ENCODE measurements at places on chromosomes 16 and 17. TPM values are rescaled to one million over a fixed set of nuclear protein-coding genes. Genes with fewer than 3 reads are reported as not detected.

DNA sequence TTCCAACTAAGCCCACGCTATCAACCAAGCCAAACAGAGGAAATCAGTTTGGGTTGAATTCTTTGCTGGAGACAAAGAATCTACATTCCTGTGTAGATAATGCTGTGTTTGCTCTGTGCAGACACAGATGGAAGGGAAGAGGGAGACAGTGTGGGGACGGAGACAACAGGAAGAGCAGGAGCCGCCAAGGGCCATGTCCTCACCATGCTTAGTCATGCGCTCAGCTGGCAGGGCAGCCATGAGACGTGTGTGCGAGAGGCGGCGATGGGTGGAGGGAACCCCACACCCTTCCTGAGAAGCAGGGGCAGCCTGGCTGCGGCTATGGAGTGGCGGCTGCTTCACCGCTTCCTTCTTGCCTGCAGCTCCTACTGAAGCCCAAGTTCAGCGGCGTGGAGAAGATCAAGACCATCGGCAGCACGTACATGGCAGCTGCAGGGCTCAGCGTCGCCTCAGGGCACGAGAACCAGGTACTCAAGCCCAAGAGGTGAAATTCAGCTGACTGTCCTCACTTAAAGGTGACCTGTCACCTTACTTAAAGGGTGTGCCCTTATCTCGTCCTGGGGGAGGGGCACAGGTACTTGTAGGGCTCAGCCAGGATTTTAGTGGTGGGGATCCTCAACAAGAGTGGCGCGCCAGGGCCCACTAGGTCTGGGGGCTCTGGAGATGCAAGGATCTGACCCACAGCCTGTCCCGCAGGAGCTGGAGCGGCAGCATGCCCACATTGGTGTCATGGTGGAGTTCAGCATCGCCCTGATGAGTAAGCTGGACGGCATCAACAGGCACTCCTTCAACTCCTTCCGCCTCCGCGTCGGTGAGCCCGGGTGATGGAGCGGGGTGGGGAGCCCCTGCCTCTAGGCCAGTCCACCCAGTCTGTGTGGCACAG, 47.5 kb downstream of the ADCY7 start:
- peaks cover 4% of the 10 kb centered on the region for H3K27me3 ChIP-seq
- DNase-seq: no peak
- peaks cover 18% of the 10 kb centered on the region for H3K36me3 ChIP-seq
- no peak overlapping the region for H3K4me3 ChIP-seq
- H3K4me1 ChIP-seq: peaks cover 6% of the 10 kb centered on the region

- H3K36me3 ChIP-seq: no peaks in the 10 kb centered on the region
- no peak for DNase-seq
- no peak overlapping the region for H3K4me3 ChIP-seq
- peaks cover 31% of the 10 kb centered on the region for H3K4me1 ChIP-seq
These were observed 63.3 kb upstream of the HLF start for GRCh38 chr17:55201308-55201932.

DNA sequence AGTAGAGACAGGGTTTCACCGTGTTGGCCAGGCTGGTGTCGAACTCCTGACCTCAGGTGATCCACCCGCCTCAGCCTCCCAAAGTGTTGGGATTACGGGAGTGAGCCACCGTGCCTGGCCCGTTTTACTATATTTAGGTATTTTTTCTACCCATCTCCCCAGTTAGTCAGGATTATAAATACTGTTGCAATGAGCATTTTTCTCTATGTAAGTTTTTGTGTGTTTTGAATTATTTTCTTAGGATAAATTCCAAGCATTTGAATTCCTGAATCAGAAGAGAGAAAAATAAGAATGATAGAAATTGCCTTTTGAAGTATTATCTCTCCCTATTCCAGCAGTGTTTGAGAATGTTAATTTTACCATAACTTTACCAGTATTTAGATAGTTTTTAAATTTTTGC, 36.6 kb downstream of the KIAA0513 start:
- peaks cover 6% of the 10 kb centered on the region for H3K36me3 ChIP-seq
- no peak for DNase-seq
- no peak overlapping the region for H3K27ac ChIP-seq
- no peaks in the 10 kb centered on the region for H3K4me1 ChIP-seq

- no peaks in the 10 kb centered on the region for H3K36me3 ChIP-seq
- peaks cover 4% of the 10 kb centered on the region for H3K27me3 ChIP-seq
- peaks cover 32% of the 10 kb centered on the region for H3K4me1 ChIP-seq
These were observed 65.2 kb downstream of the ARSG start for GRCh38 chr17:68356520-68356919.

DNA sequence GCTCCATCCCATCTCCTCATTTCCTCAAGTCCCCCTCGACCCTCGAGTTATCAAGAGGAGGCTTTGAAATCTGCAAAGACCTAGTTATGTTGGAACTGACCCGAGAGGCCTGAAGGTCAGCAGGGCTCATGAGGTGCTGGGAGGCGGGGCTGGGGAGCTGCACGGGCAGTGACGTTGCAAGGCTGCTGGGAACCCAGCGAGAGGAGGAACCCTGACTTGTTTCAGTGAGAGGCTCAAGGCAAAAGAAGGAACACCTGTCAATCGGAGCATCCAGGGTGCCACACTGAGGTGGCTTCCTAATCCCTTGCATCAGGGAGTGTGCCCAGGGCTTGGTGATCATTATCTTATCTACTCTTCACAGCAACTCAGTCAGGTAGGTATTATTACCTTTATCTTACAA, 86.9 kb downstream of the CDH11 start:
- no peak overlapping the region for H3K27ac ChIP-seq
- peaks cover 4% of the 10 kb centered on the region for H3K27me3 ChIP-seq
- H3K36me3 ChIP-seq: peaks cover 30% of the 10 kb centered on the region

- no peak overlapping the region for H3K4me3 ChIP-seq
- H3K4me1 ChIP-seq: peaks cover 48% of the 10 kb centered on the region
- H3K27ac ChIP-seq: peak overlapping the region; percentile 78
- DNase-seq: no peak
- H3K27me3 ChIP-seq: peaks cover 11% of the 10 kb centered on the region
- peaks cover 5% of the 10 kb centered on the region for H3K36me3 ChIP-seq
These were observed 6.4 kb upstream of the CCDC57 start for GRCh38 chr17:82219083-82219482.

DNA sequence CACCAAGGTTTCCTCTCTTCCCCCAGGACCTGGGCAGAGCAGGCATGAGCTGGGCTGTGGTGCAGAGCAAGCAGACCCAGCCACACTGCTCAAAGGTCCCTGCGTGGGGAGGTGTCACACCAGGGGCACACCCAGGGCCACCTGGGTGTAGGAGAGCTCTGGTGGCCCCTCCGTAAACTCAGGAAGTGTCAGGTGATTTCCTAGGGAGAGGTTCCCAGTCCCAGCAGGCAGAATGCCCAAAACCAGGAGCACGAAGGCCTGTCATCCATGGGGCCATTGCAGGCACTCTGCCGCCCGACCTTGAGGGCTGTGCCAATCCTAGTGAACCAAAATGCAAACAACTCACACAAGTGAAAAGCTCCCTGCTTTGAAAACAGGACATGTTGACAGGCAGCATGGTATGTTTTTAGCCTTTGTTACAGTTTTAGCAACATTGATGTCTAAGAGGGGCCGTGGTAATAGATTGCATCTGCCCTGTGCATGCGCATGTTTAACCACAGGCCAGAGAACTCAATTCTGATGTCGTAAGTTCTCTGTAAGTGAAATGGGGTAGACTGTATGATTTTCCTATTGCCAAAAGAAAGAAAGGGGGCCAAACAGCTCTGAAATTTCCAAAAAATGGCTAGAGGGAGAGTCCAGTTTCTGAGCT, 21.3 kb downstream of the CIBAR2 start:
- peaks cover 13% of the 10 kb centered on the region for H3K4me1 ChIP-seq
- H3K27me3 ChIP-seq: peaks cover 16% of the 10 kb centered on the region
- DNase-seq: no peak
- H3K27ac ChIP-seq: no peak overlapping the region
- H3K4me3 ChIP-seq: no peak overlapping the region

- H3K36me3 ChIP-seq: no peaks in the 10 kb centered on the region
- H3K4me1 ChIP-seq: no peaks in the 10 kb centered on the region
- H3K27ac ChIP-seq: no peak overlapping the region
These were observed 10.8 kb downstream of the SMTNL2 start for GRCh38 chr17:4594931-4595684.

DNA sequence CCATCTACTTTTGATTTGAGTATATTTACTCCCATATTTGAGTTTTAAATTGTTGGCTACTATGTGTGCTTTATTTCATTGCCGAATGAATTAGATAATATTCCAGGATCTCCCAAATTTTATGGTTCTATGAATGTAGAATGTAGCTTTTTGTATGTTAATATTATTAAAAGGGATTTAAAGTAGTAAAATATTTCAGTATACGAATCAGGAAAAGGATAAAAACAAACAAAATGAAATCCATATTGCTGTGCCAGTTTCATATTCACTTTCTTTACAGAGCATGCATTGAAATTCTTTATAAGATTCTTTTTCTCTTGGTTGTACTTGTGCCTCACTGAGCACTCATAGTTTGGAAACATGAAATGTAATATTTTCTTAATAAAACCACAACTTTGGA, 155.1 kb downstream of the CHD9 start:
- peak overlapping the region; percentile 94 for H3K4me3 ChIP-seq
- peak overlapping the region; percentile 68 for H3K27ac ChIP-seq
- no peak for DNase-seq
- peaks cover 25% of the 10 kb centered on the region for H3K36me3 ChIP-seq
- H3K4me1 ChIP-seq: peaks cover 61% of the 10 kb centered on the region

GRCh38 chr17:59368218-59368857, 36.9 kb downstream of the YPEL2 start:
- no peak for DNase-seq
- H3K27ac ChIP-seq: no peak overlapping the region
- H3K4me1 ChIP-seq: peaks cover 70% of the 10 kb centered on the region
- H3K4me3 ChIP-seq: no peak overlapping the region

DNA sequence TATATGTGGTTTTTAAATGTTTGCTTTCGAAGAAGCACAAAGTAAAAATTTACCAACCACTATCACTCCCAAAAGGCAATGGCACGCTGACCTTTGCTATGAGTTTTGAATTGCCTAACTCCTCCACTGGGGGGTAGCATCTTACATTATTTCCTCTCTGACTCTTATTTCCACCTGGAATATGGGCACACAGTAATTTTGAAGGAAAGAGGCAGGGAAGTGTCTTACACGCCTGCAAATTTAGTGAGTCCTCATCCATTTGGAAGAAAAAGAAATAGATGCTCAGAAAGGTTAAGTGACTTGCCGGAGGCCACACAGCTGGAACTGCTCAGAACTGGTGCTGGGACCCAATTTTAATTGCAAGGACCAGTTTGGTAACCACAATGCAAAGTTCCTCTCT, 29.9 kb upstream of the IRX6 start:
- no peak overlapping the region for H3K27ac ChIP-seq
- DNase-seq: no peak
- H3K4me1 ChIP-seq: no peaks in the 10 kb centered on the region
- no peaks in the 10 kb centered on the region for H3K36me3 ChIP-seq
- H3K27me3 ChIP-seq: no peaks in the 10 kb centered on the region

DNA sequence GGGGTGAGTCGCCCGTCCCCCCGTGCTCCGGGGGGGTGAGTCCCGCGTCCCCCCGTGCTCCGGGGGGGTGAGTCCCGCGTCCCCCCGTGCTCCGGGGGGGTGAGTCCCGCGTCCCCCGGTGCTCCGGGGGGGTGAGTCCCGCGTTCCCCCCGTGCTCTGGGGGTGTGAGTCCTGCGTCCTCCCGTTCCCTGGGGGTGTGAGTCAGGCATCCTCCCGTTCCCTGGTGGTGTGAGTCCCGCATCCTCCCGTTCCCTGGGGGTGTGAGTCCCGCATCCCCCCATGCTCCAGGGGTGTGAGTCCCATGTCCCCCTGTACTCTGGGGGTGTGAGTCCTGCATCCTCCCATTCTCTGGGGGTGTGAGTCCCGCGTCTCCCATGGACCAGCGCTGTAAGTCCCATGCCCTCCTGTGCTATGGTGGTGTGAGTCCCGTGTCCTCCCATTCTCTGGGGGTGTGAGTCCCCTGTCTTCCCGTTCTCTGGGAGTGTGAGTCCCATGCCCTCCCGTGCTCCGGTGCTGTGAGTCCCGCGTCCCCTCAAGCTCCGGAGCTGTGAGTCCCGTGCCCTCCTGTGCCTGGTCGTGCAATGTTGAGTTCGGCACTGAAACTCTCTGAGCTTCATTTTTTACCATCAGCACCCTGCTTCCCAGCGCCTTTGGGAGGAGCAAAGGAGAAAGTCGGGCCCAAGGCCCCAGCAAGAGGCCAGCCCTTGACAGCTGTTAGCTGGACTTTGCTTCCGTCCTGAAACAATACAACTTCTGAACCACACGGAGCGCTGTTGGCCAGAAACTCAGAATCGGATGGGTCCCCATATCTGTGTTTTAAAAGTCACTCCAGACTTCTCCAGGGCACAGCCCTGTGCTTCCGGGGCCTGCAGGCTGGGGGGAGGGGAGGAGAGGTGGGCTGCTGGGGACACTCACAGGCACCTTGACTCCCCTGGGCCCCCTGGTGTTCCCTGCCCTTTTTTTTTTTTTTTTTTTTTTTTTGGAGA, 11.5 kb upstream of the ZC3H18 start:
- H3K4me1 ChIP-seq: peaks cover 6% of the 10 kb centered on the region
- DNase-seq: peak; percentile 28
- H3K36me3 ChIP-seq: no peaks in the 10 kb centered on the region
- peaks cover 35% of the 10 kb centered on the region for H3K27me3 ChIP-seq
- no peak overlapping the region for H3K4me3 ChIP-seq

DNA sequence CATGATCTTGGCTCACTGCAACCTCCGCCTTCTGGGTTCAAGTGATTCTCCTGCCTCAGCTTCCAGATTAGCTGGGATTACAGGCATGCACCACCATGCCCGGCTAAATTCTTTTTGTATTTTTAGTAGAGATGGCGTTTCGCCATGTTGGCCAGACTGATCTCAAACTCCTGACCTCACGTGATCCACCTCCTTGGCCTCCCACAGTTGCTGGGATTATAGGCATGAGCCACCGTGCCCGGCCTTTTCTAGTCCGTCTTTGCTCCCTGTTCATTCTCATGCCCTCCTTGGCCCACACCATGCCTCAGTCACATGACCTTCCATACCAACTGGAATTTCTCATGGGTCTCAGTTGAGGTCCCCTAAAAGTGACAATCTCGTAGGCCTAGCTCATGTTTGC, 86.9 kb downstream of the SNX29 start:
- H3K27ac ChIP-seq: peak overlapping the region; percentile 97
- peak overlapping the region; percentile 40 for H3K4me3 ChIP-seq
- H3K27me3 ChIP-seq: no peaks in the 10 kb centered on the region

DNA sequence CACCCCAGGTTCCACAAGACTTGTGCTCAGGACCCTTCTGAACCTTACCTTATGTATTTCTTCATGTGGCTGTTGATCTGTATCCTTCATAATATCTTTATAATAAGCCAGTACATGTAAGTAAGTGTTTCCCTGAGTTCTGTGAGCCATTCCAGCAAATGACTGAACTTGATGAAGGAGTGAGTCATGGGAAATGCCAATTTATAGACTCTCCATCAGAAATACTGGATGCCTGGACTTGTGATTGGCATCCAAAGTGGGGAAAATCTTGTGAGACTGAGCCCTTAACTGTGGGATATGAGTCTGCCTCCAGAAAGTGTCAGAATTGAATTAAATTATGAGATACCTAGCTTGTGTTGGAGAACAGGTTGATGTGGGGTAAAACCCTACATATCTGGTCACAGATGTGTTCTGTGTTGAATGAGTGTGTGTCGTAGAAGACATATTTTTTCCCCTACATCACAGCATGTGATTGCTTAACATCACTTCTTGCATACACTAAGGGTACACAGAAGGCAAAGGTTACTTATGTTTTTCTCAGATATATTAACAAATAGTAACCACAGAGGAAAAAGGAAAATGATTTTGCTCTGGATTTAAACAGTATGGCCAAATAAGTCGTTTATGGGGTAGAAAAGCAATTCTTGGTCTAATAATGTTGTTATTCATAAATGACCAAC, 70.2 kb upstream of the NETO2 start:
- no peak overlapping the region for H3K4me3 ChIP-seq
- DNase-seq: no peak
- peaks cover 5% of the 10 kb centered on the region for H3K36me3 ChIP-seq

Gene CASKIN1
- total RNA-seq: 0.09 TPM

Gene CPHXL2
- total RNA-seq: not detected

Gene ALOX15
- not detected for total RNA-seq
